ENCODE measurements at places on chromosomes 5 and 9.

GRCh38 chr5:80230269-80230992 lies 25.4 kb downstream of the SERINC5 start:
- DNase-seq = no peak

GRCh38 chr9:88060746-88061145 lies 77.5 kb downstream of the SPATA31C2 start:
- DNase-seq = no peak

GRCh38 chr5:87195104-87195591 lies 72.5 kb upstream of the RASA1 start:
- DNase-seq = peak; percentile 24

GRCh38 chr5:53045263-53045662 lies 56.1 kb downstream of the ITGA2 start:
- DNase-seq = no peak

All from MG63 (cell line).